ENCODE measurements at places on chromosomes 4 and X.

DNA sequence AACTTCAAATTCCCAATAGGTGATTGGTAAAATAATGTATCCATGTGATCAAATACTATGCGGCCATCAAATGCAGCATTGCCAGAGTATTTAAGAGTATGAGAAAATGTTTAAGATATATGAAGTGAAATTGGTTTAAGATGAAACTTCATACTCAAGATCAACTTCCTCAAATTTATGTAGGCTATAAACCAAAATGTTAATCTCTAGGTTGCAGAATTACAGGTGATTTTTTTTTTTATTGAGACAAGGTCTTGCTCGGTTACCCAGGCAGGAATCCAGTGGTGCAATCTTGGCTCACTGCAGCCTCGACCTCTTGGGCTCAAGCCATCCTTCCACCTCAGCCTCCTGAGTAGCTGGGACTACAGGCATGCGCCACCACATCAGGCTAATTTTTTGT, 25.3 kb downstream of the ACSL4 start:
- no peak for DNase-seq

DNA sequence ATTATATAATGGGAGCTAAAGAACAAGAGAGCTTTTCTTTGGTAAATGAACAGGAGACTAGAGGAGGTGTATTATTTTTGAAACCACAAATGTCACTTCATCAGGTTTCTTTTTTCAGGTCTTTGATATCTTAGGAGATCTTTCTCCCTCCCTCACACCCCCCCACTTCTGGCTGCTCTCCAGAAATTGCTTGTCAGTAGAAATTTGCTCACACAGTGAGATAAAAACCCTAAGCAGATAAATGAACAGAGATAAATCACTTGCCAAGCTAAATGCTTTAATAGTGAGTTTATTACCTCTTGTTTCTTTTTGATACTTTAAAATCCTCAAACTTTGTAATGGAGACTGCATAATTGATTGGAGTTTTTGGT, 421.2 kb upstream of the TENM3 start:
- DNase-seq: peak; percentile 9

- no peak for DNase-seq
Observed at GRCh38 chr4:116118221-116118620, 967.2 kb downstream of the TRAM1L1 start.

- no peak for DNase-seq
Observed at GRCh38 chr4:26619784-26620183, 35.9 kb downstream of the TBC1D19 start.

- no peak for DNase-seq
Observed at GRCh38 chrX:20952180-20952579, 422.0 kb upstream of the CNKSR2 start.

DNA sequence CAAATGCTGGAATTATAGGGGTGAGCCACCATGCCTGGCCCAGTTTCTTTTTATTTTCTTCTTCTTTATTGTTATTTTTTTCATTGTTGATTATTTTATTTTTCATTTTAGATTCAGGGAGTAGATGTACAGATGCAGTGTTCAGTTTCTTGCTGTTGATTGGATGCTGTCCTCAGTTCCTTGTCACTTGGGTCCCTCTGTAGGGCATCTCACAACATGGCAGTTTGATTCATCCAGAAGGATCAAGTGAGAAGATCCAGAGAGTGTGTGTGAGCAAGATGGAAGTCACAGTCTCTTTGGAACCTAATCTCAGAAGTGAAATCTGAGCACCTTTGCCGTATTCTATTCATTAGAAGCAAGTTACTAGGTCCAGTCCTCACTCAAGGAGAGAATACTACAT, 20.9 kb downstream of the HMGB3 start:
- DNase-seq: no peak

DNA sequence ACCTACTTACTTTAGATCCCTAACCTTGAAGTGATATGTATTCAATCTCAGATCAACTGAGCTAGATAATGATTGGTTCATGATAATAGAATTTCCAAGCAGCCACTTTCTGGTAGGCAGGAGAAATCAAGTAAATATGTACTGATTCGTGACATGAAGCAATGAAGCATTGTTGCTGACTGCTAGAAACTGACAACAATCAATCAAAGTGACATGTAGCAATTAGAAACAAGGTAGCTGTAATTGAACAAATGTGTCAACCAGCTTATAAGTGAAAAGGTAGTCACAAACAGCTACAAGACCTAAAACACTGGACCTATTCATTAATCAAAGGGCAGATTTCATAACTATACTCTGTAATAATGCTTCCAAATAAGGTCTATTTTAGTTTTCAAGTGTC, 62.4 kb downstream of the PABPC4L start:
- no peak for DNase-seq

GRCh38 chrX:4754878-4755604, 1041.6 kb upstream of the PRKX start:
- DNase-seq: no peak

- no peak for DNase-seq
Observed at GRCh38 chr4:67522851-67523671, 22.2 kb downstream of the CENPC start.

DNA sequence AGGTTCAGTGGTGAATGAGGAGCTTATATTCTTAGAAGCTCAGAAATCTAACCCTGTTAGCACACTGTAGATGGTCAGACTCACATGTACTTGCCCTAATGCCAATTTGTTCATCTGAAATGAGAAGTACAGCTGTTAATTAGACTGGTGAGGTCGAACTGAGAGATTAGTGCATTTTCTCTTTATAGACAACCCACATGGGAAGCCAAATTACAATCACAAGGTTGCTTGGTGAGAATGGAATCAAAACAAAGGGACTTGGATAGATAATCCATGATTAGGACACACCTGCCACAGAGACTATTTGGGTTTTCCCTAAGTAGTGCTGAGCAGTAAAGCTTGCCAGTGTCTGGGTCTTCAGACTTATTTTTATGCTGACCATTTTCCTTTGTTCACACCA, 88.3 kb downstream of the POLA1 start:
- DNase-seq: no peak

DNA sequence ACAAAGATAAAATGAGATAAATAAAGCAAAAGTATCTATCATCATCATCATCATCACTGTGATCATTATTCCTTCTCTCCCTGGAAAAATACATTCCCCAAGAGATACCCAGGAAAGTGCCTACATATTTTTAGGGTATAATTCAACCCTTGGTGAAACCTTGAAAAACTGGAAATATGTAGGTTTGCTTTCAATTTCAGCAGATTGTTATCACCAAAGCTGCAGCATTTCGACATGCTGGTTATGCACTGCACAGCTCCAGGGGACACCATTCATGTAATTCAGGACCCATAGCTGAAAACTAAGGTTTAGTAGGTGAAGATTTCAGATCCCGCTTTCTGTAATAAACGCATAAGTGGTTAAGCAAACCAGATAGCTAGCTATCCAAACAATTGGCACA, 28.4 kb upstream of the FBXW7 start:
- DNase-seq: no peak

GRCh38 chrX:7170898-7171297, 22.9 kb upstream of the PUDP start:
- no peak for DNase-seq

- no peak for DNase-seq
Observed at GRCh38 chr4:33739884-33740632, 2504.3 kb downstream of the ARAP2 start.

GRCh38 chr4:189659287-189659686, 281.4 kb upstream of the FRG1 start:
- DNase-seq: no peak

DNA sequence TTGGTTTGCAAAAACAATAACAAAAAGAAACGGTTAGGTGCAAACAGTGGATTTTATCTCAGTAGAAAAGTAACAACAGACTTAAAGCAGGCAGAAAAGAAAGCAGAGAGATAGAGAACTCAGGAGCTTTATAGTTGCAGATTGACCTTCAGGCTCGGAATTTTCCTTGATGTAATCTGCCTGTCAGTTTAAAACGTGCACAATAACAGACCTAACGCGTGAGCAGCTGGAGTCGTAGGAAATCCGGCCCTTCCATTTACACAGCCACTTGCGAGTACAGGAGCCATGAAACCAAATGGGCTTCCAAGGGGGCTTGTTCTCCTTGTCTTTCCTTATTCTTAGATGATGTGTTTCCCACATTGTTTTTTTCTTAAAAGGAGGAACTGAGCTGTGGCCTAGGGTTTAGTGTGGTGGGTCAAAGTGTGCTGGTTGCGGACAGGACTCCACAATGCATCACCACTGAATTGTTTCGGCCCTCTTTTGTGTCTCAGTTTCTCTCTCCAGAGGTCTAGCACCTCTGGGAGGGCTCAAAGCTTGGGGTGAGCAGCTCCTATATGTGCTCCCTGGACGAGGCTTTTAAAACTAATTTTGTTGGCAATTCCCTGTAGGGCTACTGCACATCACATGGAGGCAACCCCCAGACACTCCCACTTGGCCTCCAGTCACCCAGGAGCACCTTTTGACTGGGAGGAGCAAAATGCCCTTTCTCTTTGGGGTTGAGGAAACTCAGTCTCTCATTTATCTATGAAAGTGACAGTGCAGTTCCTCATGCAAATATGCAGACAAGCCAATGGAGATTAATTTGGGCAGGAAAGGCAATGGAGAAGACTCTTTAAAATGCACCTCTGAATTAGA, 13.9 kb upstream of the MPP1 start:
- no peak for DNase-seq

DNA sequence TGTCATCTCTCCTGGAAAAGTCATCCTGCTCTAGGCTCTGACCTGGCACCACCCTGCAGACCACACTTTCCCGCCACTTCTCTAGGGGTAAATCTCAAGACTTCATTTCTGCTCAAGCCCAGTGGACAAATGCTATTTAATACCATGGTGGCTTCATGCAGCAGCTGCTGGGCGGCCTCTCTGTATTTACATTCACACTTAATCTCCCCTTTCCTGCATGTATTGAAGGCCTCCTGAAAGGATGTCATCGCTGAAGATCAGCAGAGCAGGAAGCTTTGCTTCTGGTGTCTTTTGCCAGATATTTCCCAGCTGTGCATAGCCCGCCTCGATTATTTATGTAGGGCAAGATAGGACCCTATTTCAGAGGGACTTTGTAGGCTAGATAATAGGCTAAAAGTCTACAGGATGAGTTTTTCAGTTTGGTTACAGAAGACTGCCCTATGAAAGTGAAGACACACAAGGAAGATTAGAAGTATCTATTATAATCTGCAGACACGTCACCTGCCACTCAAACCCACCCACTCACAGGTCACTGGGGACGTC, 17.2 kb downstream of the PROM1 start:
- no peak for DNase-seq

GRCh38 chrX:100408713-100409609, 1.1 kb downstream of the PCDH19 start:
- peak; percentile 55 for DNase-seq

GRCh38 chrX:126820700-126821420, 1.3 kb downstream of the PRR32 start:
- DNase-seq: no peak

GRCh38 chrX:96002431-96002830, 682.2 kb upstream of the DIAPH2 start:
- DNase-seq: no peak

DNA sequence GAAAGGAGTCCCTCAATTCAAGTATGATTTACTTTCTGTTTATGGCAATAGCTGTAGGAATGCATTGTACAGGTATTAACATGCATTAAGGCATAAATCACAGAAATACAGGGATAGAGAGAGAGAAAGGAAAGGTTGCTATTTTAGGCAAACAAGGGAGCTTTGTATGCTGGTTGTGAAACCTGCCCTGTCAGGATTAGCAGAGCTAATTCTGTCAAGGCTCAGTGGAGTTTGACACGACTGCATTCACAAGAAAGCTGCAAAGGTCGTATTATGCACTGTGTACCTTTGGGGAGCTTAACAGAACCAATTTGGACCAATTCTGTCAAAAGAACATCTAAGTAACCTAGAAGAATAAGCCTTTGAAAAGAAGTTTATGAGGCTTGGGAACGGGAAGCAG, 239.3 kb downstream of the GRIA2 start:
- DNase-seq: no peak

Measured in right kidney (tissue), 9 donors.